ENCODE measurements at places on chromosomes 7 and 10. TPM values are rescaled to one million over a fixed set of nuclear protein-coding genes. Genes with fewer than 3 reads are reported as not detected.

DNA sequence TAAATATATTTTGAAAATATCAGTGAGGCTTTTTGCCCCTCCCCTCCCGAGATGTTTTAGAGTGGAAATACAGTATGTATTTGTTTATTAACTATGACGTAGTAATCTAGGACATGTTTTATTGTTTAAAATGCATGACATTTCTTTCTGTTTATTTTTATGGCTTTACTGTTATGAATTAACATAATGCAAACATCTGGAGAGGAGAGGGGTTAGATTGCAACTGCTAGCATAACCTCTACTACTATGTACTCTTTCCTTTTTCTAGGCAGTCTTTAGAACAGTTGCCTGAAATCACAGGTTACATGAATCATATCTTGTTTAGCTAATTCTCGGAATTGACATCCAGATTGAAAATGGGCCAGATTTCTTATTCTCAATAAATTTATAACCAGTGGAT, 7.4 kb downstream of the BTAF1 start:
- no peak for DNase-seq

- DNase-seq, result peak; percentile 56
Measured at GRCh38 chr10:76547352-76547972, 1090.1 kb downstream of the KCNMA1 start.

GRCh38 chr10:82969405-82969804, 1094.4 kb downstream of the NRG3 start:
- DNase-seq, result no peak

- no peak for DNase-seq
Measured at GRCh38 chr10:25747084-25747483, 186.9 kb upstream of the MYO3A start.

Gene NME8
- not detected for polyA plus RNA-seq

Gene LIPK
- polyA plus RNA-seq, result not detected

Gene AKR1C4
- polyA plus RNA-seq, result not detected

Gene GLI3
- polyA plus RNA-seq, result 0.51 TPM

Gene STYXL1
- 41.5 TPM for polyA plus RNA-seq
